ENCODE measurements at places on chromosomes 1 and 21. TPM values are rescaled to one million over a fixed set of nuclear protein-coding genes. Genes with fewer than 3 reads are reported as not detected.

- no peaks in the 10 kb centered on the region for H3K36me3 ChIP-seq
- no peak overlapping the region for H3K27ac ChIP-seq
- no peaks in the 10 kb centered on the region for H3K27me3 ChIP-seq
- no peak for DNase-seq
- H3K4me3 ChIP-seq, result no peak overlapping the region
Measured at GRCh38 chr1:102099916-102100315, 103.2 kb upstream of the OLFM3 start.

The PALMD gene
- 18.3 TPM for total RNA-seq

DNA sequence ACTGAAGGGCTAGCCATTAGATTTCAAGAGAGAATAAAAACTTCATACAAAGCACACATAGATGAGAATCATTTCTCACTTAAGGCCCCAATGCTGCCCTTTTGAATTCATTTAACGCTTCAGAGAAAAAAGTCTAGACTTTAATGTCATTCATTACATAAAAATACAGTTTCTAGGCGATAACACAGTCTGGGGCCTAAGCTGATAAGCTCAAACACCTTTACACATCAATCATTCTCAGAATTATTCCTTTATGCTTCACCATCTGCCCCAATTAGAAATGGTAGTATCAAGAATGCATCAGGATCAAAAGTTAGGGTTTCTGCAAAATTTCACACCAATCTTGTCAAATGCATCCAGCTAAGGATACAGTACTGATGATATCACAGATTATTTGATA lies 100.1 kb upstream of the HP1BP3 start:
- H3K4me1 ChIP-seq, result peaks cover 5% of the 10 kb centered on the region
- H3K4me3 ChIP-seq, result no peak overlapping the region
- H3K27ac ChIP-seq, result no peak overlapping the region
- DNase-seq, result no peak

DNA sequence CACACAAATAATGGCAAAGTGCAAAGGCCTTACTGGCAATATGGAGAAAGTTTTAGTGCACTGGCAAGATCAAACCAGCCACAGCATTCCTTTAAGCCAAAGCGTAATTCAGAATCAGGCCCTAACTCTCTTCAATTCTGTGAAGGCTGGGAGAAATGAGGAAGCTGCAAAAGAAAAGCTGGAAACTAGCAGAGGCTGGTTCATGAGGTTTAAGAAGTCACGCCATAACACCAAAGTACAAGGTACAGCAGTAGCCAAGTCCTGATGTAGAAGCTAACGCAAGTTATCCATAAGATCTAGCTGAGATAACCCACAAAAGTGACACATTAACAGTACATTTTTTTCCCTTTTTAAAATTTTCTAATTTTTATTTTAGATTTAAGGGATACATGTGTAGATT lies 57.1 kb downstream of the SLC27A3 start:
- no peaks in the 10 kb centered on the region for H3K27me3 ChIP-seq
- H3K36me3 ChIP-seq, result peaks cover 8% of the 10 kb centered on the region
- no peak overlapping the region for H3K4me3 ChIP-seq
- no peak overlapping the region for H3K27ac ChIP-seq

The PPM1J gene
- total RNA-seq, result 0.08 TPM

DNA sequence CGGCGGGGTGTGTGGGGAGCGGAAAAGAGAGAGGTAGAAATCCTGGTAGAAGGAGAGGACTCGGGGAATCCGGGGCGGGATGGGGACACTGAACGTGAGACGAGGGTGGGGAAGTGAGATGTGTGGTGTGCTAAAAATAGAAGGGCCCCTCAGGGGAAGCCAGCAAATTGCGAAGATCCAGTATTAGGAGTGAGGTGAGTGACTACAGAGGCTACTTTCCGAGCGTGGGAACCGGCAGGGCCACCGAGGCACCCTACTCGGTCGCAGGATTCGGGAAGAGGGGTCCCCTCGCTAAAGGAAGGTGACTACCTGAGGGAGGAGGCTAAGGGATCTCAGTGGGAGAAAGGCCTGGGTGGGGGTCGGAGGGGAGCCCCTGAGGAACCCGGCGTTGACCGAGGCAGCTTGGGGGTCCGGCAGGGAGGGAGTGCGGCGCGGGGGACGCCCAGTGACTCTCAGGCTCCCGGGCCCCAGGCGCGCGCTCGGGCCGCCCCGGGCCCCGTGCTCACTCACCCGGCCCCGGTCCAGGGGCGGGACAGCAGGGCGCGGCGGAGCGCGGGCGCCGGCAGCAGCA lies 318 bp downstream of the ALDH4A1 start:
- peaks cover 4% of the 10 kb centered on the region for H3K36me3 ChIP-seq
- H3K4me1 ChIP-seq, result peaks cover 40% of the 10 kb centered on the region
- H3K27ac ChIP-seq, result peak overlapping the region; percentile 94
- peak overlapping the region; percentile 66 for H3K4me3 ChIP-seq
- DNase-seq, result no peak

DNA sequence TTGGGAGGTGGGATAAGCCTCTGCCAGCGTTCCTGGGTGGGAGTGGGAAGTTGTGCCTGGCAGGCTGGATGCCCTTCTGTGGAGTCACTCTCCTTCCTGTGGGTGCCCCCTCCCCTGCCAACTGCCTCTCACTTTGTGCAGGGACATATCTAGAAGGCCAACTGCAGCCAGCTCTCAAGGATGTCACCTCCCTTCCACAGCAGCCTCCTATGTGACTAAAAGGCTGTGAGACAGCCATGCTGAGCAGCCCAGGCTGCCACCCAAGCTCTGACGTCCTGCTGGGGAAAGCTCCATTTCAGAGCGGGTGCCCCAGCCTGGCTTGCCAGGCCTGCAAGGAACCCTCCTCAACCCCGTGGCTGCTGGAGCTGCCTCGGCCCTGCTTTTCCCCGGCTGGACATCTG lies 19.6 kb upstream of the SLC26A9 start:
- no peaks in the 10 kb centered on the region for H3K4me1 ChIP-seq
- no peak overlapping the region for H3K4me3 ChIP-seq
- no peak overlapping the region for H3K27ac ChIP-seq
- DNase-seq, result no peak

GRCh38 chr1:21149855-21150432 lies 26.8 kb downstream of the EIF4G3 start:
- no peaks in the 10 kb centered on the region for H3K36me3 ChIP-seq
- peaks cover 3% of the 10 kb centered on the region for H3K4me1 ChIP-seq
- H3K4me3 ChIP-seq, result no peak overlapping the region
- H3K27ac ChIP-seq, result peak overlapping the region; percentile 36

- H3K27me3 ChIP-seq, result no peaks in the 10 kb centered on the region
- no peaks in the 10 kb centered on the region for H3K4me1 ChIP-seq
- no peaks in the 10 kb centered on the region for H3K36me3 ChIP-seq
Measured at GRCh38 chr1:107935396-107936064, 29.4 kb downstream of the VAV3 start.

- peaks cover 8% of the 10 kb centered on the region for H3K4me1 ChIP-seq
- no peak overlapping the region for H3K27ac ChIP-seq
- H3K4me3 ChIP-seq, result no peak overlapping the region
- no peak for DNase-seq
- no peaks in the 10 kb centered on the region for H3K36me3 ChIP-seq
Measured at GRCh38 chr1:47561523-47562007, 123.7 kb downstream of the FOXD2 start.

GRCh38 chr1:160667896-160668295 lies 21.1 kb upstream of the SLAMF1 start:
- no peak overlapping the region for H3K4me3 ChIP-seq
- DNase-seq, result no peak
- no peaks in the 10 kb centered on the region for H3K36me3 ChIP-seq
- H3K4me1 ChIP-seq, result no peaks in the 10 kb centered on the region
- no peak overlapping the region for H3K27ac ChIP-seq
- no peaks in the 10 kb centered on the region for H3K27me3 ChIP-seq

DNA sequence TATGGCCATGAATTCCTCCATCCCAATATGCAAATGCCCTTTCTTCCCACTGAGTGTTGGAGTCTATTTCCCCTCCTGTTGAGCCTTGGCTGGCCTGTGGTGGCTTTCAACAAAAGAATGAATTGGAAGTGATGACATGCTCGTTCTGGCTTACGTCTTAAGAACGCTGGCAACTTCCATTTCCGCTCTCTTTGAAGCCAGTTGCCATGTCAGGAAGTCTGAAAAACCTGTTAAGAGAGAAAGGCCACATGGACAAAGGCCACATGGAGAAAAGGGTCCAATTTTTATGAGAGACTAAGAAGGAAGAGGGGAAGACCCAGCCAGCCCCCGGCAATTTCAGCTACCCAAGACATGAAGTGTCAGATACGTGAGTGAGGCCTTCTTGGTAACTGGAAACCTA lies 45.6 kb upstream of the GADD45A start:
- H3K27me3 ChIP-seq, result no peaks in the 10 kb centered on the region
- no peaks in the 10 kb centered on the region for H3K36me3 ChIP-seq
- no peak for DNase-seq
- peaks cover 1% of the 10 kb centered on the region for H3K4me1 ChIP-seq

DNA sequence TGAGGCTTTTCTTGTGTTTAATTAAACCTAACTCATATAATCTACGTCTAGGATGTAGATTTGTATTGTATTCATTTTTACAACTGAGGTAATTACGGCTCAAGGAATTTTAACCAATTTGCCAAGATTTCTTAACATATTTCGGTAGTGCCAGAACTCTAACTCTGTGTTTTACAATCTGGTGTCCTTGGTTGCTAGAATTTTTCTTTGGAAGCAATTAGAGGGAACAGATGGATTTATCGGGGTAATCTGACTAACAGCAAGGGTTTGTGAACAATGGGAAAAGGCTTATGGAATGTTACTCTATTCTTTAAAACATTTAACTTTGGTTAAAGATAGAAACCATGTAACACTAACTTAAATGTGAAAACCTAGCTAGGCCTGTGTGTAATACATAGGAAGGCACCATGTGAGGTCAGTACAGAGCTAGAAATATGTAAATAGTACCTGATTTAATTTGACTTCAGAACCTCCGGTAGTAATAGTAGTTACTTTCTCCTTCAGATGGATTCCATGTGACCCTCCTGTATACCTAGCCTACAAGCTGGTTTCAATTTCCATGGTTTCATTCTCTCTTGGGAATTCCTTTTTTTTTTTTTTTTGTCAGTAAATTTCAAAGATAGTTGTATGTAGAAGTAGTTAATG lies 1.2 kb downstream of the MTF2 start:
- no peak for DNase-seq
- peaks cover 20% of the 10 kb centered on the region for H3K4me1 ChIP-seq
- peak overlapping the region; percentile 90 for H3K27ac ChIP-seq

GRCh38 chr1:98947071-98947470 lies 57.6 kb downstream of the PLPPR5 start:
- no peak overlapping the region for H3K27ac ChIP-seq
- no peaks in the 10 kb centered on the region for H3K27me3 ChIP-seq
- H3K4me3 ChIP-seq, result no peak overlapping the region
- DNase-seq, result no peak

DNA sequence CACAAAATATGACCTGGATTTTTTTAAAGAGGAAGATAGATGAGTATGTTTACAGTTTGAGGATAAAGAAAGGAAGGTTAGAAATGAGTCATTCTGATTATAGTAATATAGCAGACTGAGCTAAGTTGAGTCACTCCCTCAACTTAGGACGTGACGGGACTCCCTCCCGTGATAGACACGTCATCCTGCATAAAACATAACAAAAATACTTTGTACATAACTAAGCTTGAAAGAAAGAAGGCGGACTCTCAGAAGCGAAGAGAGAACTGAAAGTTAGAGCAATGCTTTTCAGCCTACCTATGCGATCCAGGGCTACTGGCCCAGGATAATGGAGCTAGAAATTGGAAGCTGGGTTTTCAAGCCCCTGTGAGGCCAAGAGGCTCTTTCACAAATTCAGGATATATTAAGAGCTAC lies 53.0 kb upstream of the DESI2 start:
- no peaks in the 10 kb centered on the region for H3K27me3 ChIP-seq
- no peaks in the 10 kb centered on the region for H3K4me1 ChIP-seq
- H3K4me3 ChIP-seq, result no peak overlapping the region
- no peaks in the 10 kb centered on the region for H3K36me3 ChIP-seq
- no peak overlapping the region for H3K27ac ChIP-seq
- no peak for DNase-seq

The TFF2 gene
- total RNA-seq, result not detected

The TOR3A gene
- 21.1 TPM for total RNA-seq

GRCh38 chr1:186102547-186103148 lies 272.4 kb downstream of the TPR start:
- H3K4me3 ChIP-seq, result no peak overlapping the region
- no peak overlapping the region for H3K27ac ChIP-seq
- no peaks in the 10 kb centered on the region for H3K4me1 ChIP-seq
- no peak for DNase-seq

The OR2L5 gene
- not detected for total RNA-seq

The ASTN1 gene
- 0.28 TPM for total RNA-seq

- H3K4me3 ChIP-seq, result no peak overlapping the region
- no peak for DNase-seq
- no peaks in the 10 kb centered on the region for H3K36me3 ChIP-seq
- H3K27me3 ChIP-seq, result no peaks in the 10 kb centered on the region
- H3K27ac ChIP-seq, result no peak overlapping the region
- no peaks in the 10 kb centered on the region for H3K4me1 ChIP-seq
Measured at GRCh38 chr1:5940723-5941407, 51.4 kb downstream of the NPHP4 start.

DNA sequence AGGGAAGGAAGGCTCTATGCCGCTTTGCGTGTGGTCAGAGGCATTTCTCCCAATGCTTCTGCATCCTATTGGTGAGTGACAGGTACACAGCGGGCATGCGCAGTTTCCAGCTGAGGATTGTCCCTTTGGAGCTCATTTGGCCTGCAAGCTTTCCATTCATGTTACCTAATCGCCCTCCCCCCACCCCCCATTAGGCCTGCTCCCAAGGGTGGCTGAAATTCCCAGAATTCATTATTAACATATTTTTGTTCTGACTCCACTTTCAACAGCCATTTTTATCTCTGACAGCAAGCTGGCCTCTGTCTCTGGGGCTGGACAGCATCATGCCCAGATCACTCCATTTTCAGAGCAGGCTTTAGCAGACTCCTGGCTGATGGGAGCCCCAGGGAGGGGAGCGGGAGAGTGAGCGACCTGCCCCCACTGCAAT lies 25.6 kb downstream of the MIS18A start:
- H3K36me3 ChIP-seq, result no peaks in the 10 kb centered on the region
- no peaks in the 10 kb centered on the region for H3K27me3 ChIP-seq
- H3K27ac ChIP-seq, result no peak overlapping the region
- no peak for DNase-seq

DNA sequence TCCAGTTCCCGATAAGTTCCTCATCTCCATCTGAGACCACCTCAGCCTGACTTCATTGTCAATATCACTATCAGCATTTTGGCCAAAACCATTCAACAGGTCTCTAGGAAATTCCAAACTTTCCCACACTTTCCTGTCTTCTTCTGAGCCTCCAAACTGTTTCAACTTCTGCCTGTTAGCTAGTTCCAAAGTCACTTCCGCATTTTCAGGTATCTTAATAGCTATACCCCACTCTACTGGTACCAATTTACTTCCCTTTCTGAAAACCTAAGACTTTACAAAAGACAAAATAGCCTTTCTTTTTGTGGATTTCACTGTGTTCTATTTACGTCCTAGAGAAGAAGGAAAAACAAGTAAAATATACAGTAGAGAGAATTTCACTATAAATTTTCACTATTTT lies 147.0 kb upstream of the FMN2 start:
- no peaks in the 10 kb centered on the region for H3K36me3 ChIP-seq
- no peak overlapping the region for H3K27ac ChIP-seq
- no peak for DNase-seq
- no peak overlapping the region for H3K4me3 ChIP-seq
- no peaks in the 10 kb centered on the region for H3K27me3 ChIP-seq

GRCh38 chr1:83495560-83495959 lies 503.4 kb downstream of the TTLL7 start:
- H3K4me1 ChIP-seq, result no peaks in the 10 kb centered on the region
